CD4-positive, alpha-beta T cell treated with Interleukin-1 beta for 1 hour (primary cell): ENCODE measurements at places on chromosomes 2 and 18.

GRCh38 chr2:44097322-44097907, 71.3 kb upstream of the PPM1B start:
- no peak for DNase-seq

DNA sequence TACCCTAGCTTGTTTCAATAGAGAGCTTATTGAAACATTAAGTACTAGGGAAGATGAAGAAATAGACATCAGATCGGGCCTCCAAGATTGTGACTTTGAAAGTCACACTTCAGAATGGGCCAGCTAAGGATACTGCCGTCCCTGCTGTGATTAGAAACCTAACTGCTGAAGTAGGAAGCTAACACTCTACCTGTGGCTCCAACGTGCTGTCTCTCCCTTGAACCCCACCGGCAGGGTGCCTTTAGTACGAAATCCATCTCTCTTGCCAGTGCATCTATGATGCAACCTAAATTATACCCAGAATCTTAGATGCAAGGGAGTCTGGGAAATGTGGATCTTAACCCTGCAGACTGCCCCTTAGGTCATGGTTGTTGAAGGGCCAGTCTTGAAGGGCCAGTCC, 78.6 kb downstream of the OXER1 start:
- DNase-seq, result no peak

DNA sequence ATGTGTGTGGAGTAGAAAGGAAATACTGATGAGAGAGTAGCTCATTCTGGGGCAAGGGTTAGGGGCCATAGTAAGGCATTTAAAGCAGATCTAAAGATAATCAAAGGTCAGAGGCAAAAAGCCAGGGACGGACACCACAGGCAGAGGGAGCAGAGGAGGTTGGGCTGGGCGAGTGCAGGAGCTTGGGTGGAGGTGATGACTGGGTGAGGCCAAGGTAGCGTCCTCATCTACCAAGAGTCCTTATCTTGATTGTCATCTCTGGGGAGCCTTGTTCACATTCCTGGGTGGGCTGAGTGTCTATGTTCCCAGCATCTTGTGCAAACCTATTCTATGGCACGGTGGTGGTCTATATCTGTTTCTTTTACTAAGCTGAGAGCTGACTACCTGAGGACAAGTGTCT, 26.1 kb upstream of the SAG start:
- no peak for DNase-seq

DNA sequence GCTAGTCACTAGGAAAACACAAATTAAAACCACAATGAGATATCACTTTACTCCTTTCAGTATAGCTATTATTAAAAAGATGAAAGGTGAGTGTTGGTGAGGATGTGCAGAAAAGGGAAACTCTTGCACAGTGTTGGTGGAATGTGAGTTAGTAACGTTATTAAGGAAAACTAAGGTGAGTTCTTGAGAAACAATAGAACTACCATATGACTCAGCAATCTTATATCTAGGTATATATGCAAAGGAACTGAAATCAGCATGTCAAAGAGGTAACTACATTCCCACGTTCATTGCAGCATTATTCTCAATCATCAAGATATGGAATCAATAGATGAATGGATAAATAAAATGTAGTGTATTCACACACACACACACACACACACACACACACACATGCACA, 117.3 kb upstream of the HNMT start:
- DNase-seq, result no peak

GRCh38 chr2:68385907-68386287, 20.8 kb downstream of the PLEK start:
- DNase-seq, result no peak

DNA sequence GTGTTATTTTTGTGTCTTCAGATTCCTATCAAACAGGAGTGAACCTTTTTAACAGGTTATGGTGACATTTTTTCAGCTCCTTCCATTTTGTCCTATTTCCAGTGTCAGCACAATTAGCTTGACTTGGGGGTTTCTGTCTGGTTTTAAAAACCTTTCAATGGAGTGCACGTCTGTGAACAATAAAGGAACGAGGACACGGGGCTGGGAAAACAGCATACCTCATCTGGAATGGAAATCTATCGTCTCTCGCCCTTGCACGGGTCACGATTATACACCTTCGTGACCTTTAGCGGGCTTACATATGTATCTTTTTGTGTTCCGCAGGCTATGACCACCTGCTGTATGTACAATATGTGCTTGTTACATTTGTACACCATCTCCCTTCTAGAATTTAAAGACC, 2.3 kb upstream of the ZNF532 start:
- DNase-seq, result no peak
